GM13977 (cell line): ENCODE measurements at places on chromosomes 6 and 20.

DNA sequence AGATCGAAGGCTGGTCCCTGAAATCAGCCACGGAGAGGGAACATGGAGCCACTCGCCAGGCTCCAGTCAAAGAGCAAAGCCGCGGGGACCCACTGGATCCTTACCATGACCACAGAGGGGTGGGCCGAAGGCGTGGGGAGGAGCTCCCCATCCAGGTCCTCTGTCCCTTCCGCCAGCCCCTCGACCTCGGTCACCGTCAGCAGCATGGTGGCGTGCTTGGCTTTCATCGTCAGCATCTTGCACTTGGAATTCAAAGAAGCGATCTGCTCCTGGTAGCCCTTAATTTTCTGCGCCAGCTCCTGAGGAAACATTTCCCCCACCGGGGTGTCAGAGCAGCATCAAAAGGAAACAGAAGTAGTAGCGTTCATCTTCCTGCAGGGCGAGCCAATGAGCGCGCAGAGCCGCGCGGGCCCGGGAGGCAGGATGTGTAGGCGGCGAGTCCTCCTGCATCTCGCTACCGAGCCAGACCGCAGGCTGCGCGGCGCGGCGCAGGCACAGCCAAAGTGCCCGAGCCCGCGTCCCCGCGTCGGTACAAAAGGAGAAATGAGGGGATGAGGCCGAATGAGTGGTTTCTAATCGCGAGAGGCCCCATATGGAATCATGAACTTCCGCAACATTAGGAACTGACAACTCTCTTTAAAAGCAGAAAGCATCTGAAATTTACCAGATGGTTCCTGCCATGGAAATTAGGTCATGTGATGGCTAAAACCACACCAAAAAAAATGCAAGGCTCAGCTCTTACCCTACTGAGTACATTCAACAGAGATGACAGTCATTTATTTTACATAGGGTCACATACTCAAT is 335.2 kb downstream of the SYNE1 start:
- peak; percentile 76 for DNase-seq

- peak; percentile 19 for DNase-seq
These were observed 654.5 kb upstream of the PTCHD4 start for GRCh38 chr6:48765352-48765961.

GRCh38 chr20:47789764-47790579 is 4.7 kb upstream of the SULF2 start:
- DNase-seq, result no peak

GRCh38 chr20:11972478-11972877 is 54.8 kb downstream of the BTBD3 start:
- no peak for DNase-seq

GRCh38 chr6:170504479-170504878 is 48.6 kb downstream of the PSMB1 start:
- no peak for DNase-seq

DNA sequence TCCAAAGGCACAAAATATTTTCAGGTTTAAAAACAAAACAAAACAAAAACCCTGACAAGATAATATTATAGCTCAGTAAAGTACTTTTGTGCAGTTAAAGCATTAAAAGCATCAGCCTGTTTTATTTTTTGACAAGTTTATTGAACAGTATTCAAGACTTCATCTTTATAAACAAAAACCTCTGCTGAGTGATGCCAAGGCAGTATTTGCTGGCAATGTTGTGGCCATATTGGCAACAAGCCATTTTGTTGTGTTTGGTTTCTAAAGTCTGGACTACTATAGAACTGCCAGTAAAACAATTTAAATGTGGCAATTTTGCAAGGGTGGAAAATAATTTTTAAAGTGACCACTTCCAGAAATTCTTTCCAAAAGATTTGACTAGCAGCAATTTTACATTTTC is 15.9 kb downstream of the CPNE1 start:
- DNase-seq, result no peak

GRCh38 chr6:141134723-141135122 is 998.0 kb upstream of the GJE1 start:
- DNase-seq, result no peak

DNA sequence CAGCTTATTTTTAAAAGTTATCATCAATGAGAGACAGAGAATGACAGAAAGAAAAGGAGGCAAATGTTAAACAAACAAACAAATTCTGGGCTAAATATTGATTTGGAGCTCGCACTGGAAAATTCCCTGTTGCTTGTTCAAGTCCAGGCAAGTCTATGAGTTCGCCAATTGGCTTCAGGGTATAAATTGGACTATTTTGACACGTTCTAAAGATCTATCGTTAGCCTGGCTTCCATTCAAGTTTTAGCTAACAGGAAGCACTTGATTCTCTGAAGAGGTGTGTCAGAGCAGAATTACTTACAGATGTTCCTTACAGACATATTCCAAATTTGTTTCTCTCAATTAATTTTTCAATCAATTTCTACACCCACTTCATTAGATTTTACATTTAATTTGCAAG is 15.8 kb upstream of the RFPL4B start:
- no peak for DNase-seq

DNA sequence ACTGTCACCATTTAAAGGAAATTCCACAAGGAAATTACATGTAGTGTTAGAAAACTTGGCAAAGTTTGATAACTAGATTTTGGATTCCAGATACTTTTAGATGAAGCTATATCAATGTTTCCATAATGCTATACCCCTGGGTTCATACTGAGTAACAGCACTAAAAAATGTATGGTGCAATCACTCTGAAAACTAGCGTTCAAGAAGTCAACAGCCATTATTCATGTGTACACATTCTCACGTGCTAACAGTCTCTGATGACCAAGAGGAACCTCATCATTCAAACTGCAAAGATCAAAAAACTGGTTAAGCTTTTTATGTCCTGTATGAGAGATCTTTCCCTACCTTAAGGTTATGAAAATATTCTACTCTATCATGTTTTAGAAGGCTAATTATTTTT is 197.6 kb downstream of the GMDS start:
- no peak for DNase-seq

DNA sequence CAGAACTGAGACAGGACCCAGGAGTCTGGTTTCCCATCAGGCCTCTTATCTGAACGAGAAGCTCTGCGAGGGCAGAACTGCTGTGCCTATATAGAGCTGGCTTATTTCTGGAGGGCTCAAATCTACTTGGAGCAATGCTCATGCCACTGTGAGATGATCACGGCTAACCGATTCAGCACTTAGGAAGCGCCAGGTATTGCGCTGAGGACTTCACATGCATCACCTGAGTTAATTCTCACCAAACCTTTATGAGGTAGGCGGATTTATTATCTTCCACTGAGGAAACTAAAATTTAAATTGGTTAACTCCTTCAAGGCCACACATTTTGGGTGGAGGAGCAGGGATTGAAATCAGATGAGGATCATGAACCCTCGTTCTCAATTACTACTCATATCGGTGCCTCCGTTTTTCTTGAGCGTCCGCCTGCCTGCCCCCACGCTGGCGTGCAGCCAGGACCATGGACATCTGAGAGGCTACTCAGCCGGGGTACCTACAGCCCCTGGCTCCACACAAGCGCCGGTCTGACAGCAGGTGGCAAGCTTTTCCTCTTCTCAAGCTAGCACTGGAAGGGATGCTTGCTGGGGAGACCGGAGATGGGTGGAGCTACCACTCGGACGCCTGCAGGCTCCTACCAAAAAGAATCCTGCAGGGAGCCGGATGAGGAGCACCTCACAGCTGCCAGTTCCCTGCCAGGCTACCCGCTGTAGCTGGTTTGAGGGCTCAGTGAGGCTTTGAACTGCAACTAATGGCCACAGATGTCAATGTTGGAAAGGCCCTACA is 1.0 kb upstream of the PCIF1 start:
- DNase-seq, result peak; percentile 76

GRCh38 chr6:134343066-134343465 is 25.2 kb upstream of the SGK1 start:
- DNase-seq, result no peak

- no peak for DNase-seq
These were observed at the start of gene LKAAEAR1 for GRCh38 chr20:64083804-64084684. TSS of gene LKAAEAR1 (minus strand) at chr20:64084398. CDS start at chr20:64084219, 179 bp downstream.

- DNase-seq, result no peak
These were observed 12.3 kb upstream of the DEFB112 start for GRCh38 chr6:50062051-50062450.

DNA sequence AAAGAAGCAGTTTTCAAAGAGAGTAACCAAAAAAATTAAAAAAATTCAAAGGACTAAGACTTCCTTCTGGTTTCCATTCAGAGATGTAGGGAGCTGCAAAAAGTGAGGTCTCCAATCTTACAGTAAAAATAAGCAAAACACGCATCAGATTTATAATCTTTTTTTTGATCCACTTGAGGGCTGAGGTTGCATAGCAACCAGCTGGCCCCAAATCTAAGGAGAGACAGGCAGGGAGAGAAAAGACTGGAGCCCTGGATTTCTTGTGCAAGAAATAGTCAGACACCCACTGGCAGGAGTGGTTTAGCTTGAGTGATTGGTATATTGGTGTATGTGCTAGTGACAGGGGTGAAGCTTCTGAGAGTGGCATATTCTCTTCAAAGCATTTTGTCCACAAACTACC is 135.9 kb upstream of the FUT9 start:
- DNase-seq, result no peak

- DNase-seq, result no peak
These were observed 17.6 kb upstream of the ZFP64 start for GRCh38 chr20:52209154-52209571.

- peak; percentile 80 for DNase-seq
These were observed at the start of gene PHIP for GRCh38 chr6:79078075-79078969. TSS of gene PHIP (minus strand) at chr6:79078254. CDS start at chr6:79078068, 186 bp downstream.

- DNase-seq, result no peak
These were observed 709.9 kb downstream of the TFAP2A start for GRCh38 chr6:9704989-9705388.
